ENCODE measurements at places on chromosomes 3 and 15. TPM values are rescaled to one million over a fixed set of nuclear protein-coding genes. Genes with fewer than 3 reads are reported as not detected.

GRCh38 chr3:149356044-149356592 is 21.3 kb downstream of the TM4SF1 start:
- DNase-seq, result no peak

The ATP13A5 gene
- not detected for total RNA-seq

The MCF2L2 gene
- total RNA-seq, result 1.4 TPM

DNA sequence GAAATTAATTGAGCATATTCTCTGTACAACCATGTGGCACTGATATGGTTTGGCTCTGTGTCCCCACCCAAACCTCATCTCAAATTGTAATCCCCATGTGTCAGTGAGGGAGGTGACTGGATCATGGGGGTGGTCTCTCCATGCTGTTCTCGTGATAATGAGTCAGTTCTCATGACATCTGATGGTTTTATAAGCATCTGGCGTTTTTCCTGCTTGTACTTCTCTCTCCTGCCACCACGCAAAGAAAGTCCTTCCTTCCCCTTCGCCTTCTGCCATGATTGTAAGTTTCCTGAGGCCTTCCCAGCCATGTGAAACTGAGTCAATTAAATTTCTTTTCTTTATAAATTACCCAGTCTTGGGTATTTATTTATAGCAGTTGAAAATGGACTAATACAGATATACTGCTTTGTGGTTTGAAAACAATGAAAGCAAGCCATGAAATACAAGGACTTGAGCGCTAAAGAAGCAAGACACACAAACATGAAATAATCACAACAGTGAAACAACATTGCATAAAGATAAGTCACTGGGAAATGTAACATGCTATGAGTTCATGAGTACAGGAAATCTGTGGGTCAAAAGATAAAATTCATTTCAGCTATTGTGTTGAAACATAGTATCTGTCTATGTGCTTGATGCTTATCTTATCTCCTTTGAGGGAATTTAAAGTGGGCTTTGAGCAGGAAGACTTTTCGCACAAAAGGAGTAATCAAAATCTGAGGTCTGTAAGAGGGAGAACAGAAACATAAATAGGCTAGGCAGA is 288.7 kb downstream of the GBE1 start:
- DNase-seq, result no peak

DNA sequence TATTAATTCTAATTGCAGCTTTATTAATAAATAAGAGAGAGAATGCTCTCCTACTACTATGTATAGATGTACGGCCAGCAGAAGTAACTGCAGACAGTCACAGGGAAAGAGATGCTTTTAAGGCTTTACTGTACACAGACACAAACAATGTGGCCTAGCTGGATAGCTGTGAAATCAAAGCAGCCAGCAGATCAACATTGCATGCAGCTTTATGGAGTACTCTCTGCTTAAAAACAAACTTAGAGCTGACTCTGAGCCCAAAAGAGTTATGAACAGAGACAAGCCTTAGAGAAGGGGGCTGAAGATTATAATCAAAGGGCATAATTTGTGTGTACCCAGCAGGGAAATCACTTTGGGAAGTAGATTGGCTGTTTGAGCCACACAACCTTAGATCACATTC is 47.2 kb downstream of the CADM2 start:
- no peak for DNase-seq

The SNRPA1 gene
- total RNA-seq, result 233 TPM

DNA sequence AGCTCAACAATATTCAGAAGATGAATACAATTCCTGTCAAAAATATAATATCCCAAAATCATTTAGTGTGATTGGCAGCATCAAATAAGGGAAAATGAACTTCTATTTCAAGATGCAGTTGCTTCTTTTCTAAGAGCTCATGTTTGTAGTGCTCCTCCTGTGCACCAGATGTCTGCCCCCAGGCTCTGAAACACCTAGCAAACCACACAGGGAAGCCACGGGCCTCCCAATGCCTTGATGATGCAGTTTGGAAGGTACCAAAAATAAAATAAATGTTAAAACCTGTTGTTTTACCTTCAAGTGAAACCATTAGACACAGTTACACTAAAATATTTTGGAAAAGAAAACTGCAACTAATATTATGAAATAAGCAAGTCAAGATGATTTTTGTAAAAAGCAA is 22.2 kb downstream of the CFAP20DC start:
- DNase-seq, result no peak

Data from activated T-cell treated with anti-CD3 and anti-CD28 coated beads, Interleukin-2, amount 50 U/mL, for 4 hours (primary cell).